AG10803 (cell line): ENCODE measurements at places on chromosomes 5 and 9.
A peak's percentile ranks its signal among the peaks of the same experiment; 100 is the strongest.

DNA sequence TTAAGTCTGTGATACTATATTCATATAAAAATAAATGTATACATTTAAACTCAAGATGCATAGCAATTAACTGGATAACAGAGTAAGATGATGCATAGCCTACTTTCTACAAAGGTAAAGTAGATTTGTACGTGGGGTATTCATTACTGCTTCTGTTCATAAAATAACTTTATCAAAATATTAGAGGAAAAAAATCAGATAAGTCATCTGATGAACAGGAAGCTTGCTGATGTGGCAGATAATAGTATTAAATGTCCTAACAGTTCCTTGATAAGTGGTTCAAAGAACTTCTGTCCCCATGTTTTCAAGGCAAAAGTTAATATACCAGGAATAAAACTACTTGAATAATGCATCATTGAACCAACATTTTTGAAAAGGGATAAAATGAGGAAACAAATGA lies 123.7 kb downstream of the NFIB start:
- no peak for DNase-seq

DNA sequence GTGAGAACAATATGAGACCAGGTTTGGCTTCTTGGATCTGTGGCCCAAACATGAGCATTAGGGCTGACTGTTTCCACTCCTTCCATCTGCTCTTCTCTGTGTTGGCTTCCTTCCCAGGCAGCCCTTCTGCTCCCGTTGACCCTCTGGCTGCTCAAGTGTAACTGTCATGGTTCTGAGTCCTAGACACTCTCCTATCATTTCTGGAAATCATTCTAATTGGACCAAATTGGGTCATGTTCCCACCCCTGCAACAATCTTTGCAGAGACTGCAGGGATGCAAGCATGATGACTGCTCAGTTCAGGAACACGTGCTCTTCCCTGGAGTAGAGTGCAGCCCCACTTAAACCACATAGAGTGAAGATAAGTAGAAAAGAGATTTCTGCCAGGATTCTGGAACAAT lies 741.4 kb downstream of the TAF11L14 start:
- DNase-seq, result no peak

GRCh38 chr5:1060535-1060981 lies 51.3 kb downstream of the SLC12A7 start:
- DNase-seq, result no peak

DNA sequence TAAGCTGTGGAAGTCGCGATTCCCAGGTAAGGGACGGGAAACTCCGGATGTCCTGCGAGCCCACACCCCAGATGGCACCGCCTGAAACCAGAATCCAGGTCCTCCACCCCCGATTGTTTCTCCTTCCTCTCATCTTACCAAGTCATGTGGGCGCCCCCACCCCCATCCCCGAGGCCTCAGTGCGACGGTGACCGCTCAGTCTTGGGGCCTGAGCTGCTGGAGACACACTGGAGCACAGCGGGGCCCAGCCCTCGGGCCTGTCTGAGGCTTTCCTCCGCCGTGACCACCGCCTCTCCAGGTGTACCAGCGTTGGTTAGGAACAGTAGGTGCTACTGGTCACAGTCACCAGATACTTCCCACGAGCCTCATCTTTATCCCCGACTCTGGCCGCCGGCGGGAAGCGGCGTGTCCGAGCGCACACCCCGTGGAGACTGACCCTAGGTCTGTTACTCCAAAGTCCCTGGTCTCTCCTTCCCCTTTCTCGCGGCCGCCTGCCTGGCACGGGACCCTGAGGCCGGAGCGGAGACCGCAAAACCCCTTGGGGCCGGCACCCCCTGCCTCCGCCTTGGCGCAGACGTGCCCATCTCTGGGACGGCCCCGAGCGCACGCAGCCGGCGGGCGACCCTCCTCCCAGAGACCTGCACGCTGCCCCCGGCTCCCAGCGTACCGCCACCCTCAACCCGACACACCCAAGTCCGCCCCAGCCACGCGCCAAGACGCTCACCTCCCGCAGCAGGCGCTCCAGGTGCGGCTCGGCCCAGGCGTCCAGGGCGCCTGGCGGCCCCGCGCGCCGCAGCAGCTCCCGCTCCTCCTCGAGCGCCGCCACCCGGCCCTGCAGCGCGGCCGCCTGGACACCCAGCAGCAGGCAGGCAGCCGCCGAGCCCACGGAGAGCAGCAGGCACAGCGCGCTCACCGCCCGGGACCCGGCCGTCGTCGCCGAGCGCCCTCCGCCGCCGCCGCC lies 733 bp downstream of the COL23A1 start:
- DNase-seq, result peak; percentile 26

- DNase-seq, result no peak
Observed at GRCh38 chr5:101163088-101163487, 260.0 kb upstream of the ST8SIA4 start.

DNA sequence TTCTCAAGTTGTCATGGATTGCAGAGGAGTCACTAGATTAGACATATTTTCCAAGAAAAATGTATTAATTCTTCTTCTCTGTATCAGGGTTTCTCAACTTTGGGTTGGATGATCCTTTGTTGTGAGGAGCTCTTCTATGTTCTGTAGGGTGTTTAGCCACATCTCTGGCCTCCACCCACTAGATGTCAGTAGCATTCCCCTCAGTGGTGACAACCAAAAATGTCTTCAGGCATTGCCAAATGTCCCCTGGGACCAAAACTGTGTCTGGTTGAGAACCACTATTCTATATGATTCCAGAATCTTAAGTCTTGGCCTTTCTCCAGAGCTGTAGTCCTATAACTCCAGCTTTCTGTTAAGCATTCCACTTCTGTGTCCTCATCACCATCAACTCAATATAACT lies 220.9 kb downstream of the KIAA0825 start:
- DNase-seq, result no peak

- no peak for DNase-seq
Observed at GRCh38 chr9:116286297-116286696, 132.7 kb downstream of the PAPPA start.

GRCh38 chr9:90331826-90332575 lies 310.6 kb downstream of the DIRAS2 start:
- DNase-seq, result peak; percentile 87

- no peak for DNase-seq
Observed at GRCh38 chr5:43216941-43217340, 24.9 kb downstream of the NIM1K start.

- DNase-seq, result peak; percentile 80
Observed at GRCh38 chr5:72366324-72366976, 46.3 kb downstream of the PTCD2 start.

DNA sequence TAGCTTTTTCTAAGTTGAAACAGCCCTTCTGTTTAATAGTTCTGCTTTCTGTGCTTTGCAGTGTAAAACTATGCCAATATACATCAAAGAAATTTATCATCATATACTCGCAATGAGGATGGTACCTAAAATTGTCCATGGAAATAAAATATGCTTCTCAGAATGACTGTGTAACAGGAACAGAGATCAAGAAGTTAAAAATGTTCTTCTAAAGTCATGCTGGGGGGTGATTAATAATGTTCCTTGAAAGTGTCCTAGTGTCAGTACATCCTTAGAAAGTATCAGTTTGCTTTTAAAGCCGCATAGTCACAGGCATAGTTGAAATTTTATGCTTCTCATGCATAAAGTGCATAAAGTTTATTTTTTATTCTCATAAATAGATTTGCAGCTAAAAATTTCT lies 4.0 kb upstream of the LRRC70 start:
- DNase-seq, result no peak

DNA sequence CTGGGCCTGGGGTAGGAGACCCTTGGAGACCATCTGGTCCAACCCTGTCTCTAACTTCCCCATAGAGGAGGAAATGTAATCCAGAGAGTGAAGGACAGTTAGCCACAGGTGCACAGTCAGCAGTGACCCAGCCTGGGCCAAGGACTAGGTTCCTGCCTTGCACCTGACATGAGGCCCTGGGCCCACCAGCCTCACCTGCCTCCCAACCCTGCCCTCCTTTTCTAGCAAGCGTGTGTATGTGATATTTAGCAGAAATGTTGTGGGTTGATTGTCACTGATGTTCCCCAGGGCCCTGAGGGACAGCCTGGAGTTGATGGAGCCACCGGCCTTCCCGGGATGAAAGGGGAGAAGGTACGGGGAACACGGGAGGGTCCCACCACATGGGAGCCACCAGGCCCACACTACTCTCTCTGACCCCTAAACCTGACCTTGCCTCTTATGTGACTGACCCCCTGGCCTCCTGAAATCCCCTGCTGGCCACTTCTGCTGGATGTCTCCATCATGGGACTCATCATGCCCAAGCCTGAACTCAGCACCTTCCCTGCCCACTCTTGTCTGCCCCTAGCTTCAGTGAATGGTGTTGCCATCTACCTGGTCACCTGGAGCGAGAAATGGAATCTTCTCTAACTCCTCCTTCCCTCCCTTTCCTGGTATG lies 79.2 kb upstream of the TGFBR1 start:
- DNase-seq, result no peak

DNA sequence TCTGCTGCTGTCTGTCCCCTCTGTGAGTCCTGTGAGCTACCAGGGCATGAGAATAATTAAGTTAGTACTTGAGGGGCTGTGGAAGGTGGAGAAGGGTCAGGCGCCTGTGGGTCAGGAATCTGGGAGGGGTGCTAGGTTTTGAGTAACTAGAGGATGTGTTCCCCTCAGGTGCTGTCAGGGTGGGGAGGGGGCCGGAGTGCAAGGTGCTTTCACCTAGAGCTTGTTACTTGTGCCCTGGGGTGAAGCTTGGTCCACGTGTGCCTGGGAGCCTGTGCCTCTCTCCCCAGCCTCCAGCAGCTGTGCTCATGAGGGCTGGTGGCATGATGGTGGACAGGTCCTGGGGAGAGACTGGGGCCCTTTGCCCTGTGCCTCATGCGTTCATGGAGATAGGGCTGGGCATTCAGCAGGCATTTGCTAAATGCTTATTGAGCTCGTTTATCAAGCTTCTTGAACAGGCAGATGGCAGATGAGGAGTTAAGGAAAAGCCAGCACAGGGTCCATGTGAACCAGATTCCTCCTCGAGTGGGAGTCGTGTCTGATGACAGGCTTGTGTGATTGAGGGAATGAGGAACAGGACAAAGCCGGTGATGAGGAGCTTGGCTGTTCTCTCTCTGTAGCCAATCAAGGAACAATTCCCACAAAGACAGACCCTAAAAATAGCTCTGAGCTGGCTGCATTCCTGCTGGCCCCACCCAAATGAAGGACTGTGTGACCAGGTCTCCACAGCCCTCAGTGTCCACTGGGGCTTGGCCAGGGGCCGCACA lies 40.9 kb downstream of the CACNA1B start:
- no peak for DNase-seq

DNA sequence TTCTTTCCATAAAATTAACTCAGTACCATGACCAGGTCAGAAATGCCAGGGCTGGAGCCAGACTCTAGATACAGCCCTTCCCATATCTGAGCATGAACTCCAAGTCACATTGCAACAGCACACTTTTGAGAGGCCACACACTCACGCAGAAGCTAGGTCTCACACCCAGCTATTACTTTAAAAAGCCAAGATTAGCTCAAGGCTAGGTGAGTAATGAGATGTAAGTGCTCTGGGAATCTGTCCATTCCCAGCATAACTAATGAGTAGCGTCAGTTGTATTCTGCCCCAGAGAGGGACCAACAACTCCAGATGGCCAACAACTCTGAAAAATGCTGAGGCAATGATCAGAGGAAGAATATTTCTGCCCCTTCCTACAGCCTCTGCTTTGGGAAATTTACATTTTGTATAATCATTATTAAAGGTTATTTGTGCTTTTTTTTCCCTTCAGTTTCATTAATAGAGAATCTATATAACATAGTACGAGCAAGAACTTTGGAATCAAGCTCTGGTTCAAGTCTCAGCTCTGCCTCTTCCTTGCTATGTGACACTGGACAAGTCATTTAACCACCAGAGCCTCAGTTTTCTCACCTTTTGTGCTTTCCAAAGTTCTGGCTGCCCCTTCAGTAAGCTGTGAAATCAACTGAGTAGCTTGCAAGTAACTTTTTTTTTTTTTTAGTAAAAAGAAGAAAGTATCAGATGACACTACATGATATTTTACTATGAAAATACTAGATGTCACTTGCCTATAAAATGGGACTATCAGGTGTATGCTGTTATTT lies 118.3 kb downstream of the NR6A1 start:
- DNase-seq, result peak; percentile 99

DNA sequence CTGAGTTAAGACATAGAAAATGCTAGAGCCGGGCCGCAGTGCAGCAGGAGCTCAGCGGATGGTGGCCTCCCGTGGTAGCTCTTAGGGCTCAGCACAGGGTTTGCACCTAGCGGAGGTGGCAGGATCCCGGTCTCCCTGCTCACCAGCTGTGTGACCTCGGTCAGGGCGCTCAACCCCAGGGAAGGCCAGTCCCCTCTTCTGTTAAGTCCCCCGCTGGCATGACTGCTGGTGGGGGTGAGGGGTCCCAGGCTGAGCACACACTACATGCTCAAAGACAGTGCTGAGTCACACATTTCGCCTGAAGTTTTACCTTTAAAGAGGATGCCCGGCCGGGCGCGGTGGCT lies 39.0 kb downstream of the HRH2 start:
- DNase-seq, result no peak

GRCh38 chr5:53323943-53324642 lies 156.3 kb upstream of the FST start:
- peak; percentile 33 for DNase-seq

DNA sequence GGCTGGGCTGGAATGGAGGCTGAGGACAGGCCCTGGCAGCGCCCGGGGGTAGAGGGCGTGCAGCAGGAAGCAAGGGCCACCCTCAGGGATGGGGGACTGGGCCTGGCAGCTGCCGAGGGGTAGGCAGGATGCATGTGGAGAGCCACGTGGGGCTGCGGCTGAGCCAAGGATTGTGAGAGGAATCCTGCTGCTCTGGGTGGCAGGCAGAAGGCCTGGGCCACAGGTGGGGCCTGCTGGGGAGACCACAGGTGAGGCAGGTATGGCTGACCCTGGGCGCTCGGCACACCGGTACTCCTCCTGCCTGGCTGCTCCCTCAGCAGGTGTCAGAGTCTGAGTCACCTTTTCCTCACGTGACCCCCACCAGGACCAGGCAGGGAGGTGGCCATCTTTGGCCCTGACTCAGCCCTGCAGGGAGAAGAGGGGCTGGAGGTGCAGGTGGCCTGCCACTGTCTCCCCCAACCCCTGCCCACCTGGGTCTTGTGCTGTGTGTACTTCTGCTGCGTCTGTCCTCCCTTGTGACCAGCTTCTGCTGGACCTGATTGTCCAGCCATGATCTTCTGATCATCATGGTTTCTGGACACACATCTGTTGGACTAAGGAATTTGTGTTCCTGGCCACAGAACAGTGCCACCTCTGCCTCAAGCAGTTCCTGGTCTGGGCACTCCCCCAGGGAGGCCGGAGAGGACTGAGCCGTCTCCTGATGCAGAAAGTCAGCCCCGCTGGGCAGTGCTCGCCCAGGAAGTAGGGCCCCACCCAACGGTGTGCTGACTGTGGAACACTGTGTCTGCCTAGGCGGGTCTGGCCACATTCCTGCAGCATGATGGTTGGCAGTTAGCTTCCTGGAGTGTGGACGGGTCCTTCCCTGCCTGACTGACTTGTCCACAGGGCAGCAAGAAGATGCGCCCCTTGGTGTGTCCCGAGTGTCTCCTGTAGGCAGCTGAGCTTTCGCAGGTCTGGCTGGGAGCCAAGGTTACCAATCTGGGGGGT lies 6.4 kb downstream of the ARRDC1 start:
- DNase-seq, result peak; percentile 76

DNA sequence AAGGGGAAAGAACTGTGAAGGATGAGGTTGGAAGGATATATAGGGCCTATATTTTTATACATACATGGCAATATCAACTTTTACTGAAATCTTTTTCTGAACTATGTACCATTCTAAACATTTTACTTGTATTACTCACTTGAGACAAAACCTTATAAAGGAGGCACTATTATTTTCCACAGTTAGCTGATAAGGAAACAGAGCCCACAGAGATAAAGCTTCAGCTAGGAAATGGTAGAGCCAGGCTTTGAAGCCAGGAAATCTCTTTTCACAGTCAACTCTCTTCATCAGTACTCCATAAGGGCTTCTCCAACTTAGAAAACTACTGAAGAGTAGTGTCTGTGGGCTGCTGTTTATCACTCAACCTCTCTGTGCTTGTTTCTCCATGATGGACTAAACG lies 613.7 kb downstream of the PRELID2 start:
- DNase-seq, result no peak
